ENCODE measurements at places on chromosomes 2 and 18.

- no peak for DNase-seq
Observed at GRCh38 chr2:110713513-110714362, 18.6 kb upstream of the ACOXL start.

- DNase-seq = no peak
Observed at GRCh38 chr2:216838151-216838550, 21.7 kb downstream of the TNP1 start.

- DNase-seq = no peak
Observed at GRCh38 chr2:58680755-58681310, 439.7 kb upstream of the FANCL start.

- no peak for DNase-seq
Observed at GRCh38 chr18:37516361-37516853, 49.2 kb downstream of the CELF4 start.

DNA sequence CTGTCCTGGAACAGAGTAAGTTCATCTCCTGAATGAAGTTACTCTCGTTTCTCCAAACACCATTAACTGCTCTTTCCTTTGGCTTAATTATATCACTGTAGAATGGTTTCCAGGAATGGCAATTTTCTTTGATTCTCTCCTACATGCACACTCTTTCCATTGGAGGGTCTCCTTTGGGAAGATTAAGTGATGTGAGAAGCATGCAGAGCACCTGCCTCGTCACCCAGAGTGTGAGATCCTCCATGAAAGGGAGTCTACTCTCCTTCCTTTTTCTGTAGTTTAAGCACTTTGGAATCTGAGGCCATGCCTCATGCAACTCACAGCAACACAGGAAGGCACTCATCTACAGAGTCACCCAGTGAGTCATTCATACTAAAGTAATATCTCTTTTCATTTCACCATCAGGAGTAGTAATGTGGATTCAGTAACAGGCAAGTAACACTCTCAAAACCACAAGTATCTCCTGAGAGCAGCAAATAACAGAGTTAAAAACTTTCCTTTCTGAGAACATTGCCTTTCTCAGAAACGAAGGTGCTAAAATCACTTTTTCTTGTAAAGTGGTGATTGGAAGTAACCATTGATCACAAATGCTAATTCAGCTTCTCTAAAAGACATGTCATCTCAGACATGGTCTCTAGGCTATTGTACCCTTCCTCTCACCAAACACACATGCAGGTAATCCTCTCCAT is 52.8 kb upstream of the IL1RL1 start:
- DNase-seq = no peak

- DNase-seq = no peak
Observed at GRCh38 chr18:44887227-44887631, 206.5 kb downstream of the SETBP1 start.

GRCh38 chr2:135820003-135820618 is 16.9 kb downstream of the LCT start:
- DNase-seq = no peak

- no peak for DNase-seq
Observed at GRCh38 chr2:178088774-178089270, 16.2 kb upstream of the PDE11A start.
